ENCODE measurements at places on chromosomes 5 and 9. TPM values are rescaled to one million over a fixed set of nuclear protein-coding genes. Genes with fewer than 3 reads are reported as not detected.

- no peak for DNase-seq
These were observed 28.6 kb downstream of the CSF2 start for GRCh38 chr5:132102101-132102701.

DNA sequence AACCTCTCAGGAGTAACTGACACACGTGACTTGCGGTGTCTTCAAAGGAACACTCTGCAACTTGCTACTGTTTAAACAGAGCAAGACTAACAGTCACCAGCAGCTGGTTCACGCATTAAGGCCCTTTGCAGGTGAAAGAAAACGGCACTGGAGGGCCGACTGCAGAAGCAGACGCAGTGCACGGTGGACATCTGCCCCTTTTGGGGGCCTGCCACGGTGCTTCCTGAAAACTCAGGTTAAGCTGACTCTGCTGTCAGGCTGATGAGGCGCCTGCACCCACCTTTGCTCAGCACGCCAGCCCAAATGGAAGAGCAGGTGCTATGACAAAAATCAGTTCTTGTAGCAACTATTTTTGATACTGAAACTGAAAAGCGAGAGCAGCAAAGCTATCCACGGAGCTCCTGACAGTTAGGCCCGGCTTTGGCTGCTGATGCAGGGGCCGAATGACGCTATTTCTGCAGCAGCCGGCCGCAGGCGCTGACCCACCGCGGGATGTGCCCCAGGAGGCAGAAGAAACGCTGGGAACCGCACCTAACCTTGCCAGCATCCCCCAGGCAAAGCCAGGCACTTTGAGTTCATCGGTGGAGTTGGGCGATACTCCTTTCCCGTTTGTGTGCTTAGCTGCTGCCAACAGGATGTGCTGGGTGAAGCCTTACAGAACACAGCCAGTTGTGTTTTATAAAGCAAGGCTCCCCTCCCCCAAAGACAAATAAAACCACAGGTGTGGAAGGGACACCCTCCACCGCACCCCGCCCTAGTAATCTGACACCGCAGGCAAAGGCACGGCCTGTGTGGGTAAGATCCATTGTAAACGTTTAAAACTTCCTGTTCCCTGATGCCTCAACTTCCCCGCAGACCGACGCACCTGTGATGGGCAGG lies 21.1 kb upstream of the TERT start:
- DNase-seq: no peak

DNA sequence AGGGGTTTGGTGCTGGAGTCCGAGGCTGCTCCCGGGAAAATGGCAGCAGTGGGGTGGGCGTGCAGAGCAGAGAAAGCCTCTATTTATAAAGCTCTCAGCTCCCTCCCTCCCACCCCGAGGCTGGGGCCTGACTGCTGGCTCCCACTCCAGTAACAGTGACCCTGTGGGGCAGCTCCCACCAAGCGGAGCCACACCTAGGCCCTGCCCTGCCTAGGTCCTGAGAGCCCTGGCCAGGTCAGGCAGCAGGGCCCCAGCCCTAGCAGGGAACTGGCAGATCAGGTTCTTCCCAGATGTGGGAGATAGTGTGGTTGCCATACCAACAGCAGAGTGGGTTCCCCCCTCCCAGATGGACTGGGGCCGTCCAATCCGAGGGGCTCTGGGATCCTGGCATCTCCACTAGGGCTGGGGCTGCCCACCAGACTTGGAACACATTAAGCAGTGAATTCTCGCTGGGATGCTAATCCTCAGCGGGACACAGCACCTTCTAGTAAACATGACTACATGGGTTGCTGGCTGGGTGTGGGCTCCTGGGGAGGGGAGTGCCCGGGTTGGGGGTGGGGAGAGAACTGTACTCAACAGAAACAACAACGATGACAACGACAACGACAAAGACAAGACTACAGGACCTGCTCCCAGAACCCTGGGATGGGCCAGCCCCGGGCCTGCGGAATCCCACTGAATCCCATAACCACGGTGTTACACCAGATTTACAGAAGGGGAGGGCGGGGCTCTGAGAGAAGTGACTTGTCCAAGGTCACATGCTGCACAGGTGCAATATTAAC lies 1.5 kb downstream of the SH3GLB2 start:
- peak; percentile 63 for DNase-seq

Gene TMEM161B
- total RNA-seq: 20.7 TPM

Gene MAMDC2
- not detected for total RNA-seq
